SIG-M5 (cell line): ENCODE measurements at places on chromosomes 12 and 14.

GRCh38 chr12:104938371-104938770 is 19.7 kb downstream of the SLC41A2 start:
- DNase-seq: no peak

DNA sequence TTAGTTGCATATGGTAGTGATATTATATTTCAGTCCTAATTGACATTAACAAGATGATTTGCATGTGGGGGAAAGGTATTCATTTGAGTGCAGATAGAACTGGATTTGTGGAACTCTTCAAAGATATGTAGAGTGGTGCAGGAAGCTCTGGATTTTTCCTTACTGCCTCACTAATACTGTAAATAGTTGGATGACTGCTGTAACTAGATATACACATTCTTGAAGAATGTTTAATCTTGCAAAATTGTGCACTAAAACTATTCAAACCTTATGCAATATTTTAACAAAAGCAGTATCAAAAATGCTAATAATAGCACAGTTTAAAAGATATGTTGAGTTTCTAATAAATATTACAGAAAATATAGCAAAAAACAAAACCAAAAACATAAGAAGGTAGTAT is 43.1 kb upstream of the ATF7IP start:
- DNase-seq: no peak

DNA sequence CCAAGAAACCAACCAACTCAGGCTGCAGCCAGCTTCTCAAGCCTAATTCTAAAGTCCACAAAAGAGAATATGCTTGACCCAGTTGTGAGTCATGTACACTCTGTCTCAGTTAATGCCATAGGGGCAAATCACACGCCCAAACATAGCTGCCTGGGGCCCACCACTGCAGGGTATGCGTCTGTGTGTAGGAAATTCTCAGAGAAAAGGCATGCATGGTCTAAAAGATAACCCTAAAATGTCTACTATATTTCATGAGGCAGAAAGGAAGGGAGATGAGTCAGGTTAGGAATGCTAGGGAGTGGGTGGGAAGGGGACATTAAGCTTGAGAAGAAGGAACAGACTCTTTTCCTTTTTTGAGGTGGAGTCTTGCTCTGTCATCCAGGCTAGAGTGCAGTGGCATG is 22.3 kb upstream of the SPTLC2 start:
- no peak for DNase-seq

- no peak for DNase-seq
Observed at GRCh38 chr14:79294499-79294898, 916.8 kb downstream of the DIO2 start.
